ENCODE measurements at places on chromosomes 2 and 18.

GRCh38 chr2:68643011-68643873 is at the start of gene PROKR1:
PROKR1 (plus strand) TSS chr2:68643579; CDS start chr2:68645822, 2,243 bp downstream.
- no peak for DNase-seq

GRCh38 chr18:58350526-58350925 is 278.4 kb downstream of the ALPK2 start:
- DNase-seq, result no peak

- DNase-seq, result no peak
Measured at GRCh38 chr2:162114271-162114670, 37.8 kb downstream of the GCG start.

GRCh38 chr2:240107477-240107796 is 28.7 kb downstream of the COPS9 start:
- DNase-seq, result no peak
